ENCODE measurements at places on chromosomes 11 and 22.
A peak's percentile ranks its signal among the peaks of the same experiment; 100 is the strongest.

DNA sequence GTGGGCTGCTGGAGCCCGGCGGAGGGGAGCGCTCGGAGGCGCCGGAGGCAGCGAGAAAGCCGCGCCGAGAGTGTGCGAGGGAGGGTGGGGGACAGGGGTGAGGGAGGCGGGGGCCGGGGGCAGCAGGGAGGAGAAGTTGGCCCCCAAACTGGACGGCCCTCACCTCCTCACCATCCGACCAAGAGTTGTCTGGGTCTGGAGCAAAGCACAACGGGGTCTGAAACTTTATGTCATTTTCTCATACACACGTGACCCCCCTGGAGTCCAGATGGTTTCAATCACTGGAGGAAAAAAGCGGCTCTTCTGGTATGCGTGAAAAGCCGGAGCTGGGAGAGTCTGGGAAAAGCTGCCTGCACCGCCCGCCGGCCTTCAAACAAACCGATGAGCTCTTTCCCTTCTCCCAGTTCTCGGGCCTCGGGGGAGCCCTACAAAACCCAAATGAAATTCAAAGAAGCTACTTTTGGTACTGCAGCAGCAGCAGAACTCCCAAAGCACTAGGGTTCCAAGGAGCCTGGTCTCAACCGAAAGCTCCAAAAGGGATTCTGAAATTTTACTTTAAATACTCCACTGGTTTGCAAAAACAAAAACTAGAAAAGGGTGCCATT lies 39.7 kb upstream of the AKIP1 start:
- no peak for DNase-seq

- DNase-seq: no peak
These were observed 16.0 kb downstream of the CLDN5 start for GRCh38 chr22:19508024-19508776.

- peak; percentile 1 for DNase-seq
These were observed 56.1 kb downstream of the AASDHPPT start for GRCh38 chr11:106133529-106133928.

DNA sequence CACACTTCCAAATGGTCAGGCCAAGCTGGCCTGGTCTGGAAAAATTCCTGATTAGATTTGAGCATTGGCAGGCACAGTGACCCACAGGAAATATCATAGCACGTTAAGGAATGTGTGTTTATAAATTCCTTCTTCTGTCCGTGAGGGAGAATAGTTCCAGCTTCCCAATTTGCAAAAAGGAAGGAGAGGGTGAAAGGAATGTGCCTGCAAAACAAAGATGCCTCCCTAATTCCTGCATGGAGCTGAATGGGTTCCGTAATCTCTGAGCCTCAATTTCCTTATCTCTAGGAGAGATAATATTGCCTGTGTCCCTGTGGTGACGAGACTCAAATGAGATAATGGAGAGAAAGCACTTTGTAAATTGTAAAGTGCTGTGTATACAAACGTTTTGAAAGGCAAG lies 105.1 kb downstream of the FEZ1 start:
- no peak for DNase-seq

DNA sequence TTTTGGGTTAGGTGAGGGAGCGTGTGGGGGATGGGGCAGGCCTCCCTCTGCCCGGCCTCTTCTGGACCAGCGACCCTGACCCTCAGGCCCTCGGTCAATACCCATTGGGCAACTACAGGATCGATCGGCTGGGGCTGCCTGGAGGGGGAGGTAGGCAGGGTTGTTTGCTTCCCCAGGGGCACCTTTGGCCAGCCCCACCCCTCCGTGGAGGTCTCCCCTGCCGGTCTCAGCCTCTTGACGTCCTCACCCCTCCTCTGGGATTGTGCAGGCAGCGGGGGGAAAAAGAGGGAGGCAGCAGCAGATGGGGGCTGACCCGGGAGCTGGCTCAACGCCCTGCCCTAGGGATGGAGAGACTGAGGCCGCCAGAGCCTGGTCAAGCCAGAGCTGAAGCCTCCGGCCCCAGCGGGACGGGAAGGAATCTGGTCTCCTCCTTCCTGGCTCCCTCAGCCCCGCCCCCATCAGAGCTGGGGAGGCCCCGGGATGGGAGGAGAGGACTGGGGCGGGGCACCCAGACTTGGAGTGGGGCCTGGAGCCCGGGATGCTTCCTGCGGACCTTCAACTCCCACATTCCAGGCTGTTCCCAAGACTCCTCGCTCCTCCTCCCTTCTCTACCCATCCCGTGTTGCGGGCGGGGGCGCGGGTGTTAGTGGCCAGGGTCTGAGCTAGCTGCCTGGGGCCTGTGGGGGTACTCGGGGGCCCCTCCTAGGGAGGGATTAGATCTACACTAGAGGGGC lies 14.4 kb upstream of the CDC42EP1 start:
- DNase-seq: no peak

DNA sequence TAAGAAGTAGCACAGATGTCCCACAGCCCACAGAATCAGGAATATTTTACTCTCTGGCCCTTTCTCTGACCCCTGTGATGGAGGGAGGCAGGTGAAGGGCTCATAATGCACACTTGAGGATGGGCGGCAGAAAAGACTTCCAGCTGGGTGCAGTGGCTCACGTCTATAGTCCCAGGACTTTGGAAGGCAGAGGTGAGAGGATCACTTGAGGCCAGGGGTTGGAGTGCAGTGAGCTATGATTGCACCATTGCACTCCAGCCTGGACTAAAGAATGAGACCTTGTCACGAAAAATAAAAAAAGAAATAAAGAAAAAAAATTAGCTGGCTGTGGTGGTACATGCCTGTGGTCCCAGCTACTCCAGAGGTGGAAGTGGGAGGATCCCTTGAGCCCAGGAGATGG lies 13.5 kb upstream of the CRYBB3 start:
- DNase-seq: no peak

DNA sequence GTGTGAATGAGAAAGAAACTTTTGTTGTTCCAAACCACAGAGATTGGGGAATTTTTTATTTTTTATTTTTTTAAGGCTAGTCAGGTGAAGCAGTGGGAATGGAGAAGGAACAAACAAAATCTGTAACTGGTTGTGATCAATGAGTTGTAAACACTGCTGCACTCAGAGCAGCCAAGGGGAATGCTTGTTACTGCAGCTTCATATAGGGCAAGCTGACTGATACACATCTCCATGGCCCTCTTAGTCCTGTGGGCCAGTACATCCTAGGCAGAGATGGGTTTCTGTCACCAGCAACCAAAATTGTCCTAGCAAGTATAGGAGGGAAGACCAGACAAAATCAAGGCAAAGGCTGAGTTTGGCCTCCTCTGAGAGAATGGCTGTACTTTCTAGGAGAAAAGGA lies 306.8 kb downstream of the CTTN start:
- no peak for DNase-seq

DNA sequence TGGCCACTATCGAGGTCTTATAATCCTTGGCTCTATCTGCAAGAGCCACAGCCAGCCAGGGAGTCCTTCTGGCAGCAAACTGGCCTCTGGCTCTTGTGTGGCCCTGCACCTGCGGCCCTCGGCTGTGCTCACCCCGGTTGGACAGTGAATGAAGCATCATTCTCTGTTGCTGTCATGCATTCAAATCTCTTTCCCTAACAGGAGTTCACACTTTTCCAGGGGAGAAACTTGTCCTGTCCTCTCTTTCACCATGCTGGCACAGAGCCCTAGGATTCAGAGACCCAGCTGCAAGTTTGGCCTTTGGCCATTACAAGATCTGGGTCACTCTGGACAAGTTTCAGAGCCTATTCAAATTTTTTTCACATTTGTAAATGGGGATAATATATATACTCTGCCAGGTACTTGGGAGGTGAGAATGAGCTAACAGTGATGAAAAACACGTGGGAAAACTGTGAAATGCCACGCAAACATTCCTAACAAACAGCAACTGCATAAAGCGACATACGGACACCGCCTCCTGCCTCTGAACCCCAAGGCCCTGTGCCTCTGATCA lies 34.2 kb downstream of the TMEM184B start:
- DNase-seq: no peak

DNA sequence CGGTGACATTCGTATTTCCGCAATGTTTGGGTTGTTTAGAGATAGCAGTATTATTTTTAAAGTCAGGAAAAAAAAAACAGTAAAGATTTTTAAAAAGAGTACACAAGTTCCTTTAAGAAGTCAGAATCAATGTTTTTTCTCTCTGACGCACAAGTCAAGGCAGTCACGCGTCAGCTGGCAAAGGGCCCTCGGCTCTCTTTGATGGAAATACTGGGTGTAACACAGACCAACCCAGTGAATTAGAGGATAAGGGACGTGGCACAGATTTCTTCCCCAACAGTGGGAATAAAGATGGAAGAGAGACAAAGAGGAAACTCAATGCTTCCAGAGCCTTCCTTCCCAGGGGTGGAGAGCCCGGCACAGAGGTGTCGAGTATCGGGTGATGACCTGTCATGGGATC lies 13.4 kb downstream of the ASCC2 start:
- DNase-seq: no peak

GRCh38 chr11:92897487-92897886 lies 72.0 kb upstream of the MTNR1B start:
- DNase-seq: no peak

DNA sequence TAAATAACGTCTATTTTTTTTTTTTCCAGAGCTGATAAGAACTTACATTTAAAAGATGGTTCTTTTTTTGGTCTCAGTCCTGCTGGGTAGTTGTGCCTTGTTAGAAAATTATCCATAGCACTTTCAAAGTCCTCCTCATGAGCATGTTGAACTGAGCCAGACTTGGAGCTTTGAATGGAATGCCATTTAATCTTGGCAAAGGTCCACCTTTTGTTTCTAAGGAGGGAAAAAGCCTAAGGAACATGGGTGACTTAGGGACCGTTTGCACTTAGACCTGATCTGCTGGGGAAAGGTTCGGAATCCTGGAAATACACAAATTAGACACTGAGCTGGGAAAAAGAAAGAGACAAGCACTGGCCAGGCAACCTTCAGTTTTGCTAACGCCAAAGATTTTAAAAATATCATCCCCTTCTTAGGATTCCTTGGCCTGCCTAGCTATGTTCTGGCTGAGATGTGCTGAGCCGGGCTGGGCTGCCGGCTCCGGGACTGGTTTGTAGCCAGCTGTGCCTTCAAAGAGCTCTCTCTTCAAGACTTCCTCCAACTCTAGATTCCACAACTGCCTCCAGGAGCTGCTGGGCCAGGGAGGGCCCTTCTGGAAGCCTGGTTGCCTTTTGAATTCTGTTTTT lies 67.4 kb downstream of the ENDOD1 start:
- no peak for DNase-seq

GRCh38 chr11:62461740-62462507 lies 43.1 kb downstream of the SCGB1A1 start:
- peak; percentile 11 for DNase-seq

DNA sequence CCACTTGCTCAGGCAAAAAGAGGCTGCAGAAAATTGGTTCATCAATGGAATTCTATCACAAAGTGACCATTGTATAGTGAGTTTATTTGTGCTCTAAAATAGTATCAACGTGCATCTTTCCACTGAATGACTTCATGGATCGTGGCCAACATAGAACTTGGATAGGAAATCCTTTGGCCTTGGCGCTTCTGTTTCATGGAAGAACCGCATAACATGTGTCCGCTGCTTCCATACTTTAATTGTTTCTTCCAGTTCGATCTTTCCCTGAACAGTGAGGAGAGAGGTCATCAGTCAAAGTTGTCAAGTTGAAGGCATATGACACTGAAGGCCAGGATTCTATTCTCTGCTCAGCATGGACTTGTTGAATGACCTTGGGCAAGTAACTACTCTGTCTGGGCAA lies 4.5 kb downstream of the NDUFA6 start:
- no peak for DNase-seq

- peak; percentile 35 for DNase-seq
These were observed 48.7 kb upstream of the TNRC6B start for GRCh38 chr22:40128989-40129388.

- no peak for DNase-seq
These were observed 15.1 kb downstream of the SEC14L4 start for GRCh38 chr22:30490399-30490798.

GRCh38 chr11:61828629-61829407 lies 718 bp downstream of the FADS2 start:
- DNase-seq: no peak

DNA sequence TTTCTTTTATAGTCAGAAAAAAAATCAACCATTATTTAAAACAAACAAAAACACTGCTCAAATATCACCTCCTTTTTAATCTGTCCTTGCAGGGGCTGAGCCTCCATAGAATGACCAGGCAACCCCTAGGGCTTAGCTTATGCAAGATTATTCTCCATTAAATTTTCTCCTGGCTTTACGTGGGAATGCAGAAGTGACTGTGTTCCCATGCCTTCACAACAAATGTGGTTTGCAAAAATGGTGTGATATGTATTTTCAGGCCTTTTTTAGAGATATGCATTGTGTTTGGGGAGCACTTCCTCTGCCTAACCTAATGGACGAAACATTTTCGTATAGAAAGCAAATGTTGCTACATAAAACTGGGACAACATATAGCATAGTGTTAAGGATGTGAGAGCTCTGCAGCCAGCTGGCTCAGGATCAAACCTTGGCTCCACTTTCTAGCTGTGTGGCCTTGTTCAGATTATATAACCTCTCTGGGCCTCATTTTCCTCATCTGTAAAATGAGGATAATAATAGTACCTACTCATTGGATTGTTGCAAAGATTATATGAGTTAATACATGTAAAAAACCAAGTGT lies 82.6 kb downstream of the PARVA start:
- no peak for DNase-seq

DNA sequence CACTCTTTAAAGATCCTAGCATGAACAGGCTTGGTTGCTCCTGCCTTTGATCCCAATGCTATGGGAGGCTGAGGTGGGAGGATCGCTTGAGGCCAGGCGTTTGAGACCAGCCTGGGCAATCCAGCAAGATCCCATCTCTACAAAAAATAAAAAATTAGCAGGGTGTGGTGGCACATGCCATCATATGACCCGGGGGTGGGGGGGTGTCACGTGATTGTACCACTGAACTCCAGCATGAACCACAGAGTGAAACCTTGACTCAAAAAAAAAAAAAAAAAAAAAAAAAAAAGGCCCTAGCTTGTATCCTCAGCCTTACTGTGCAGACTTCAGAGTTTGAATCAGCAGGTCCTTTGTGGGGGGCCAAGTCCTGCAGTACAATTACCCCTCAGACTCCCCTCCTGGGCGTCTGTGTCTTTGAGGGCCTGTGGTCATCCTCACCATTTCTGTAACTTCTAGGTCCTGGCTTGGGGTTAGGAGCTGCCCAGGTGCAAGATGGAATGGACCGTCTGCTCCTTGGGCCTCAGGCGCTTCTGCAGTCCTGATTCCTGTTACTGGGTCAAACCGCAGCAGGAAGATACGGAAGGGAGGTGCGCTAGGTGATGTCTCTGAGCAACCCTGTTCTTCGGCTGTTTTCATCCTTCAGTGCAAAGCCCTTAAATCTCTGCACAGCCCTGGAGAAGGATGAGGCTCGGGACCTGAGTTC lies 208.1 kb downstream of the CTTN start:
- peak; percentile 1 for DNase-seq

DNA sequence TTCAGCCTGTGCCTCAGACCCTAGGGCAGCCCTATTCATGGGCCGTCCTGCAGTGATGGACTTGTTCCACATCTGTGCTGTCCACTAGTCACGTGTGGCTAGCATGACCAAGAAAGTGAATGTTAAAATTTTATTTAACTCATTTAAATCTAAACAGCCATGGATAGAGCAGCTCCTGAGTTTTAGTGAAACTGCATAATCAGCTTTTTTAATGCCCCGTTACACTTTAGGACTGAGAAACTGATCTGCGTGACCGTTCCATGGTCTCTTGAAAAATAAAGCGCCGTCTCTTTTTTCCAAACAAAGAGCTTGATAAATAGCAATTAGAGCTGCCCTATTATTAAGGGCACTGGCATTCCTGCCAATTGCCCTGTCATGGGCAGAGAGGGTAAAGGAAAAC lies 76.5 kb upstream of the SNX19 start:
- no peak for DNase-seq

- DNase-seq: no peak
These were observed 39.1 kb upstream of the SHISAL1 start for GRCh38 chr22:44351685-44352377.

- DNase-seq: no peak
These were observed 953 bp downstream of the ATG16L2 start for GRCh38 chr11:72815110-72815618.
